ENCODE measurements at places on chromosomes 16 and 17.

GRCh38 chr17:74484066-74484465 lies 17.6 kb downstream of the CD300A start:
- no peak for DNase-seq

GRCh38 chr16:71746442-71747046 lies 22.0 kb upstream of the PHLPP2 start:
- no peak for DNase-seq

DNA sequence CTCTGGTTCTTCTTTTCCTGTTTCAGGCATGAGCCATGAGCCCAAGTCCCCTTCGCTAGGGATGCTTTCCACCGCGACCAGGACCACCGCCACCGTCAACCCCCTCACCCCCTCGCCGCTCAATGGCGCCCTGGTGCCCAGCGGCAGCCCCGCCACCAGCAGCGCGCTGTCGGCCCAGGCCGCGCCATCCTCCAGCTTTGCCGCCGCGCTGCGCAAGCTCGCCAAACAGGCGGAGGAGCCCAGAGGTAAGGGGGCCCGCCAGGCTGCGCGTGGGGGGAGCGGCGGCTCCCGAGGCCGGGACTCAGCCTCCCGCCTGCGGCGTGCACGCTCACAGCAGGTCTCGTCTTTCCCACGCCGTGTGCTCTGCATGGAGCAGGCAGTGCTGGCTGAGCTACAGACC lies 20.8 kb downstream of the GSE1 start:
- no peak for DNase-seq

- no peak for DNase-seq
These were observed 133.4 kb upstream of the DYNLRB2 start for GRCh38 chr16:80407265-80407987.

DNA sequence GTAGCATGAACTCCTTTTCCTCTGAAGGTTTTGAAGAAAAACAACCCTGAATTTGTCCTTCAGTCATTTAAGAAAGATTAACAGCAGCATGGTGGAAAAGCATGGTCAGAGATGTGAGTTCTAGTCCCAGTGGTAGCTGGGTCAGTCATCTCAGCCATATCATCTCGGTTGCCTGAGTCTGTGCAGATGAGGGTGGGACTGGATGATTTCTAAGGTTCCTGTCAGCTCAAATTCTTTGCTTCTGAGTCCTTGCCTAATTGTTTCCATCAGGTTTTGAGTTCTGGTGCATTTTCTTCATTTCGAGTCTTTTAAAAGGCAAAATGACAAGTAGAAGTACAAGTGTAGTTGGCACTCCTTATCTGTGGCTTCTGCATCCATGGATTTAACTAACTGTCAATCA lies 63.9 kb downstream of the TNRC6C start:
- no peak for DNase-seq

DNA sequence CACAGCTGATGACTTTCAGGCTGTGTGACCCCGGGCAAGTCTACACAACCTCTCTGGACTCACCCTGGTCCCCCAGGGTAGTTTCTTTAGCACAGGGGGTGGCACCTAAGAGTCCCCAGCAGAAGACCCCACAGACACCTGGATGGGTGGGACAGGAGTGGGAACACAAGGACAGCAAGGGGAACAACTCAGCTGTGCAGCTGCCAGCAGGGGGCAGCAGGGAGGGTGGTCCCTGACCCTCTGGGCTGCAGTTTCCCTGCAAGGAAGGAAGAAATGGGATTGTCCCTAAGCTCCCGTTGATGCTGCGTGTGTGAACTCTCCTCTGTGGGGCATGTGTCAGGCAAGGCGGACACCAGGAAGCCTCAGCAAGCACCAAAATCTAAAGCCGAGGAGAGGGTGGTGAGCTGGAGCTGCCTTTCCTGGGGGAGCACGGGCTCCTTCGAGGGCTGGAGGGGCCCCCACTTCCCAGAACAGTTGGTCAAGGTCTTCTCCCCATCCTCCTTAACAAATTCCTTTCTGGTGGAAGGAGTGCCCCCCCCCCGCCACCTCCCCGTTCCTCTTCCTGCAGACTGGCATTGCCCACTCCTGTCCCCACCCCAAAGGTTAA lies 24.1 kb upstream of the CDH5 start:
- DNase-seq, result no peak

DNA sequence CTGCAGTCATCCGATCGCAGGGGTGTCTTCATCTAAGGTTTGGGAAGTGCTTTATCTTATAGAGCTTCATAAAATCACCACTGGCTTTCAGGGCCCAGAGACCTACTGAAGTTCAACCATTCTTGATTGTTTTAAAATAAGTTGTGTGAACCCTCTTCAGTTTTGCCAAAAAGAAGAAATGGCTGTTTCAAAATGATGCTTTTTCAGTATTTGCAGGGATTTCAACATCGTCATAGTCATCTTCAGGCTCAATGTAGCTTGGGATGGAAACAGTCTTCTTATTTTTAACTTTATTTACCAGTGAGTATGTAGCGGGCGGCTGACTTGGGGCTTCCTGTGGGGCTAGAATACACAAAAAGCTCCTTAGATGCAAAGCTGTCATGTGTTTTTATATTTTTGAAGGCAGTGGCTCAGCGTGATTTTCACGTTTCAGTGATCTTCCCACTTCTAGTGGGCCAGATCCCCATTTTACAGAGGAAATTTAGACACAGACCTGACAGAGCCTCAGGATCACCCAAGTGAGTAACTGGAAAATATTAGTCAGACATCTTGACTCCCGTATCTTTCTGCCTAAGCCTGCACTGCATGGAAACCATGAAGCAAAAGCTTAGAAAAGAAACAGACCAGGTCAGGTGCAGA lies 19.1 kb upstream of the ZNF594 start:
- DNase-seq, result no peak

- peak; percentile 68 for DNase-seq
These were observed 118.6 kb downstream of the PRKCA start for GRCh38 chr17:66420961-66421371.

DNA sequence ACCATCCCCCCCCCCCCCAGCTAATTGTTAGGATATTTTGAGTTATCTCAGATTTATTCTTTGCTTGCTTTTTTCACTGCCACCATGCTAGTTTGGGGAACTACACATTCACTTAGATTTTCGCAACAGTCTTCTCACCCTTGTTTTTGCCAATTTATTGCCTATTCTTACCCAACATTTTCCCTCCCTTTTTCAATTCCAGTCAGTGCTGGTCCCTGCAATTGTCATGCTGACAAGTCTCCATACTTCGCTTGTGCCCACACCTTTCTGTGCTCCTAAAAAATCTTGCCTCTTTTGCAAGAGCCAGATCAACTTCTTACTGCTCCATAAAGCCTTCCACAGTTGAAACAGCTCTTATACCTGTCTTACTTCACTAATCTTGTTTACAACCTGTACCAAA lies 16.3 kb downstream of the TNRC6A start:
- no peak for DNase-seq

DNA sequence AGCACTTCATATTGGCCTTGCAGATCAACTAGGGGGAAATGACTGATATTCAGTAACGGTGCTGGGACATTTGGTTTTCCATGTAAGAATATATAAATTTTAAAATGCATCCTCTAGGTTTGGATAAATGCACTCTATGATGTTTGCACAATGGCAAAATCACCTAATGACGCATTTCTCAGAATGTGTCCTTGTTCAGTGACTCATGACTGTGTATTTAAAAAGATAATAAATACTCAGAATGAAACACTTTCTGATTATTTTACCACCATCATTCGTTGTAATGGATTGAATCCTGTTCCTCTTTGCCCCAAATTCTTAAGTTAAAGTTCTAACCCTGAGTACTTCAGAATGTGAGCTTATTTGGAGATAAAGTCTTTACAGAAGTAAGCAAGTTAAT lies 17.2 kb upstream of the ADGRG1 start:
- DNase-seq, result no peak

DNA sequence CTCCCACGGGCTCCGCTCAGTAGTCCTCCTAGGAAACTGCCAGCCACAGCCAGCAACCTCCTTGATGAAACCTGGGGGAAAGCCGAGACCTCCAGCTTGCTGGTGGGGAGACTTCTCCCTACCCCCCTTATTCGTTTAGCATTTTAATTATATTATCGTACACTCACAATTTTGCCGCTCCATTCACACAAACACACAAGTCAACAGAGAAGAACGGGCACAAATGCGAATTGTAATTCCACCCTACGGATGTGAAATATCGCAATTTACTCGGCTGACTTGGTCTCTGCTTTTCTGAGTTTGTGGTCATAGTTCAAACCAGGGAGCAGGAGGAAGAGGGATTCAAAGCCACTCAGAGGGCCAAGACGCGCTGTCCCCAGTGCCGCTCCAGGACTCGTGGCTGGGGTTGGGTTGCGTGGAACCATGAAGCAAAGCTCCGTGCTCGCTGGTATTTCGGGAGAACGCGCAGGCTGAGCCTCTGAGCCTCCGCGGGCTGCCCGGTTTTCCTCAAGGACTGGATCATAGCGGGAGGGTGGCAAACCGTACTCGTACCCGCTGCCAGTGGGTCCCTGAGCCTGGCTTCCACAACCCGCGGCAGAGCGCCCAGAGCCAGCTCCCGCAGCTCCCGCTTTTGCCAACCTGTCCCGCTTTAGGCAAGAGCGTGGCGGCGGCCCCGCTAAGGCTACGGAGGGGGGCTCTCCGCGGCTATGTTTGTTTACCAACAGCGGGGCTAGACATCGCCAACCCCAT lies 2.0 kb downstream of the LHX1 start:
- DNase-seq, result no peak

All from AG09319 (cell line).